Tibial nerve (tissue), 4 donors: ENCODE measurements at places on chromosomes 11 and 22.

DNA sequence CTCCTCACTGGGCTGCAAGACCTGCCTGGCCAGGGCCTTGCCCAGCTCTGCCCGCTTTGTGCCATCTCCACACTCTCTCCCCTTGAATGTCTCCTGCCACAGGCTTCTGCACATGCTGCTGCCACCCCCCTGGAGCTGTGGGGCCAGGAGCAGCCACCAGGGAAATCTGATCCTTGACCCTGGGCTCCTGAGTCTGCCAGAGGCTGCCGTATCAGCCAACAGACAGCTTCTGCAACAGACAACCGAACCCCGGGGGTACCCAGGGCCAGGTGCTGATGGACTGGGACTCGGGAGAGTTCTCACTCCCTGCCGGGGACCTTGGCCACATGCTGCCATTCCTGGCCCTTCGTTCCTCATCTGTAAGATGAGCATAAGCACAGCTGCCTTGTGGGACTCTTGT is 3.3 kb upstream of the PPARA start:
- DNase-seq, result no peak

DNA sequence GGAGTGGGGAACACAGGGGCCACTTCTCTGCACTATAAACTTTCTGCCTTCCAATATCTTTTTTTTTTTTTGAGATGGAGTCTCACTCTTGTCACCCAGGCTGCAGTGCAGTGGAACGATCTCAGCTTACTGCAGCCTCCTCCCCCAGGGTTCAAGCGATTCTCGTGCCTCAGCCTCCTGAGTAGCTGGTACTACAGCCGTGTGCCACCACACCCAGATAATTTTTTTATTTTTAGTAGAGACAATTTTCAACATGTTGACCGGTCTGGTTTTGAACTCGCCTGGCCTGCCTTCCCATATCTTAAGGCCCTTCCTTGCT is 1.7 kb downstream of the SLC3A2 start:
- DNase-seq, result no peak

DNA sequence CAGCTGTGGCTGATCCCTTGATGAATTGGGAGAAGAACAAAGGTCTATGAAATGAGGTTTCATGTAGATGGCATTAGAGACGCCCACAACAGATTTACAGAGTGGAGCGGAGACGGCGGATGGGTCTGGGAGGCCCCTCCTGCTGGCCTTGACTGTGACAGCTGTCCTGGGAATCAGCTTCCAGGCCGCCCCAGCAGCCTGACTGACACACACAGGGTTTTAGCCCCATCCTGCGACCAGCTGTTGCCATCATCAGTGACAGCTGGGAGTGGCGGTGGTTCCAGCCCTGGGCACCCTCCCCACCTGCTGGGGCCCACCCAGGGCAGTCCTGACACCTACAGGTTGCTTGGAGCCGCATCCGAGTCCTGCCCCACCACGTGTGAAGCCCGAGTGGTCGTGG is 64.0 kb upstream of the PPP6R3 start:
- DNase-seq, result no peak

- no peak for DNase-seq
Observed at GRCh38 chr11:78730267-78730824, 155.7 kb upstream of the NARS2 start.

DNA sequence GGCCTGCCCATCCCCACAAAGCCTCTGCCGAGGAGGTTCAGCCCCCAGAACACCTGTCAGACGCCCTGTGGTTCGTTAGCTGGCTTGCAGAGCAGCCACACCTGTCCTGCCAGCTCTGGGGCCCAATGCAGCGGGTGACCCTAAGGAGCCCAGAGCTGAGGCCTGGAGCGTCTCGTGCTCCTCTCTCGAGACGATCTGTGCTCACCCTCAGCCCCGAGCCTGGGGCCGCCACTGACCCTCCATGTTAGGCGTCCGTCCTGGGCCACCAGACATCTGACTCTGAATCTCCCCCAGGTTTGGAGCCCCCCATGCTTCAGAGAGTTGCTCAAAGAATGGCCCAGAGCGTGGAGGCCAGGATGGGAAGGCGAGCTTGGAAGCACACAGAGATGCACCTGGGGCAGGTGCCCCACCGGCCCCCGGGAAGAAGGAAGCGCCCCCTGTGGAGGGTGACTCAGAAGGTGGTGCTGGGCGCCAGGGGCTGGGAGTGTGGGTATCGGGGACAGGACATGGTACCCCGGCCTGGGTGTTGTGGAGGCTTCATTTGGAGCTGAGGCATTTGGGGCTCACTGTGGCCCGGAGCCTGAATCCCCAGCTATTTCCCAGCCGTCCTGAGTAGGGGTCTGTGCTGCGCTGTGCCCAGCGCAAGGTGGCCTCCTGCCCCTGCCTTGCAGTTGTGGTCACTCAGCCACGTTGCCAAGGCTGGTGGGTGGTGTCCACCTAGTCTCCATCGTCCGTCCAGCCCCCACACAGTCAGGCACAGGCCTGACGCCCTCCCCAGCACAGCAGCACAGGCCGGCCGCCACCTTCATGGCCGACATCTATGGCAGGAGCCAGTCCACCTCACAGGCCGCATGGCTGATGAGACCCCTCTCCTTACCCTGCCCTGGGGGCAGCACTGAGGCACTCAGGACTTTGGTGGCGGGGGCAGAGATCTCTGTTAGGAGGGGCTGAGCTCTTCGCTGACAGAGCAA is 36.2 kb downstream of the SBF1 start:
- DNase-seq, result no peak

DNA sequence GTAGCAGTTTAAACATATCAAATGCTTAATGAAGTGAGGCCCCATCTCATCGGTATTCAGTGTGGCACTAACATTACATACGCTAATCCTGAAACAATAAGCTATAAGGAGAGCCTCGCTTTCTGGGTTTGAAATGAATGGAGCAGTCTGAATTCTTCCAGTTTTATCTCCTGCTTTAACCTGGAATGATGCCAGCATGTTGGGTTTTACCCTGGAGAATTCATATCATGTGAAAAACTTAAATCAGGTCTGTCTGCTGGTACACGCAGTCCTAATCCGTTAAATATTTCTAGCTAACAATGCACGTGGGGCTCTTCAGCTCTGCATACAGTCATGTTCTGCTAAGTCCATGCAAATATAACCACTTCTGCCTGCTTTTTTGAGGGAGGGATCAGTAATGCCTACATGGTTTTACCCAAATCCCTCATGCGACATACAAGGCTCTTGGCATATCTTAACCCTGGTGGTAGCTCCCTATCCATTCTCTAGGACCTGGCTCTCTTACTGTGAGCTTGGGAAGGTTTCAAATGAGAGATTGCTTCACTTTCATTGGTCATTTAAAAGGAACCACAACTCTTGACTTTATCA is 92.7 kb downstream of the COMMD9 start:
- no peak for DNase-seq

GRCh38 chr22:17954860-17955587 is 69.3 kb downstream of the MICAL3 start:
- no peak for DNase-seq

GRCh38 chr11:65615950-65616574 is 486 bp downstream of the PCNX3 start:
- DNase-seq, result no peak

GRCh38 chr11:107564877-107565218 is 687 bp downstream of the ALKBH8 start:
- no peak for DNase-seq

DNA sequence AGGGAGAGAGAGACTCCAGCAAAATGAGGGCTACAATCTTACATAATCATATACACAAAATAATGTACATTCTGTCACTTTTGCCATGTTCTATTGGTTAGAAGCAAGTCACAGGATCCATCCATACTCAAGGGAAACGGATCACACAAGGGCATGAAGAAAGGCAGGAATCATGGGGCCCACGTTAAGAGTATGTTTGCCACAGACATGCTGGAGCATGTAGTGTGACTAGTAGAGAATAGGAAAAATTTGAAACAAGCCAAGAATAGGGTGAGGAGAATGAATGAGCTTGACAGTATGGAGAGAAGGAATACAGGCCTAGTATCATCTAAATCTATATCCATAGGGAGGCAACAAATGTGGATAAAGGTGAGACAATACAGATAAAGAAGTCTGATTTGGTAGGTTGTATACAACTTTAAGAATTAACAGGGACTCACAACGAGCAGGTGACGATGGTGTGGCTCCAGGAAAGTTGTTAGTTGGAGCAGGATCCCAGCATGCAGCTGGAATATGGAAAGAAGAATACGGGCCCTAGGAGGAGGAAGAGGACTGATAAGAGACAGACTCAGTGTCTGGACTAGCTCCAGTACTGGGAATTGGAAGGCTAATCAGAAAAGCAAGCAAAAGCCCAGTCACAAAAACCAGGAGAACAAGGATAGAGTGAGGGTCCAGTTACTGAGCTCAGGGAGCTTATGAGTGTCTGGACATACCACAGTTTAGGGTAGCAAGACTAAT is 301.7 kb upstream of the PITPNB start:
- no peak for DNase-seq

DNA sequence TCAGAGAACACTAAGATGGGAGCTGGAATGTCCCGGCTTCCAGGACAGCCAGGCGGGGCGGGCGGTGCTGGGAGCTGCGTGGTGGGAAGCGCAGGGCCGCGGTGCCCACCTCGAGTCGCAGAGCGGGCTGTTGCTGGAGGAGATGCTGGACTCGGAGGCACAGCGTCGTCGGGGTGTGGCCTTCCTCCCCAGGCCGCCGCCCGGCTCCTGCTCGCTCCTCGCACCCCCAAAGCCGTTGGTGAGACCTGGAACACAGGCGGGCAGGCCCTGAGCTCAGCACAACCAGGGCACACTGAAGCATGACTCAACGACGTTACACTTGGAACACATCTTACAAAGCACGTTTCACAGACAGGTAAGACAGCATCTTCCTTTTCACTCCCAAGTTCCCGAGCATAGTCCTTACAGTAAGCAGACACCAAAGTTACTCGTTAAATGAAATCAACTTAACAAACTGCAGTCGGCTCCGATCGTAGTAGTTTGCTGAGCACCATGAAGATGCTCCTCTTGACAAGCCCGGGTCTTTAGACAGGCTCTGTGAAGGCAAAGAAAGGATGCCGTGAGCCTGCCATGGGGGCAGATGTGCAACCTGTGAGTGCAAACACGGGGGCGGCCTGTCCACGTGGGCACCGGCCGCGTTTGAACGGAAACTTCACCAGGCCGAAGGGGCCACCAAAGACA is 50.0 kb downstream of the BRD1 start:
- no peak for DNase-seq

DNA sequence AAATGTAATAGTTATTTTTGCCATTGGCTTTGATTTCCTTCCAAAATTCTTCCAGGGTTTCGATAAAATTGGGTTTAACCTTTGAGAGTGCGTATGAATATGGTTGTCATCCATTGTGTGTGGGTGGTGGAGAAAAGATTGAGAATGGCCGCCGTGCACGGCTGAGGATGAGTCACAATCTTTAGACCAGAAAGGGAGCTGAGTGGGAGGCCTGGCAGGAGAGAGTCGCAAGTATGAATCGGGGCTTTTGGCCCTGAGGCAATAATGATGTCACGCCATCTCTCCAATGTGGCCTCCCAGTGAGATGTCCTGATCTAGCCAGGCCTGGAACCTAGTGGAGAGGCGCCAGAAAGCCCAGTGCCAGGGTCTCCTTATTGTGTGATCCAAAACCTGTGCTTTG is 33.1 kb upstream of the SMPD1 start:
- no peak for DNase-seq

- DNase-seq, result peak; percentile 50
Observed at GRCh38 chr22:21942407-21943343, 10.0 kb downstream of the PPM1F start.

DNA sequence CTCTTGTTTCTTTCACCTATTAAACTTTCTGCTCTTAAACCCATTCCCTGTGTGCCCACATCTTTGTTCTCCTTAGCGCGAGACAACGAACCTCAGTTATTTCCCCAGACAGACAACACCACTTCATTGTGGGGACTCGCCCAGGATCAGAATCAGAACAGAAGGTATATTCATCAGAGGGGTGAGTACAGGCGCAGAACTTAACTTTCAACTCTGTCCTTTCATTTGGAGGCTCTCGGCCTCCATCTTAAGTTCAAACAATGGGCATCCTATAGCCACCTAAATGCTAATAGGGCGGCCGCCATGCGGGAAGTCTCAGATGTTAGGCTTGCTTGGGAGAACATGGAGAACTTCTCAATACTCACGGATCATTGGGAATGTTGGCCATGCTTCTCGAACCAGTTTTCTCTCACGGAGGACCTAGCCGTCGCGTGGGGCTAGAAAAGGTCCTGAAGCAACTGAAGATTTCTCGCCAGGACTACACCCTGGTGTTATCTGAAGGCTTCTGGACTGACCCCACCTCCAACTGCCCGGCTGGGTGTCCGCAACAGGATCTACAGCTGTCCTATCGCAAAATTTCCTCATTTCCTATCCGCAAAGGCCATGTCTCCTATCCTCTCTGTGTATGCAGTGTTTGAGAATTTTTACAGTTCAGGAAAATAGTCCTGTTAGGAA is 13.4 kb upstream of the HYLS1 start:
- DNase-seq, result no peak

- DNase-seq, result no peak
Observed at GRCh38 chr11:107757661-107758060, 45.8 kb upstream of the SLN start.

- DNase-seq, result no peak
Observed at GRCh38 chr11:39817241-39817640, 1642.2 kb downstream of the LRRC4C start.

GRCh38 chr22:18970176-18970947 is 34.3 kb upstream of the PRODH start:
- no peak for DNase-seq

DNA sequence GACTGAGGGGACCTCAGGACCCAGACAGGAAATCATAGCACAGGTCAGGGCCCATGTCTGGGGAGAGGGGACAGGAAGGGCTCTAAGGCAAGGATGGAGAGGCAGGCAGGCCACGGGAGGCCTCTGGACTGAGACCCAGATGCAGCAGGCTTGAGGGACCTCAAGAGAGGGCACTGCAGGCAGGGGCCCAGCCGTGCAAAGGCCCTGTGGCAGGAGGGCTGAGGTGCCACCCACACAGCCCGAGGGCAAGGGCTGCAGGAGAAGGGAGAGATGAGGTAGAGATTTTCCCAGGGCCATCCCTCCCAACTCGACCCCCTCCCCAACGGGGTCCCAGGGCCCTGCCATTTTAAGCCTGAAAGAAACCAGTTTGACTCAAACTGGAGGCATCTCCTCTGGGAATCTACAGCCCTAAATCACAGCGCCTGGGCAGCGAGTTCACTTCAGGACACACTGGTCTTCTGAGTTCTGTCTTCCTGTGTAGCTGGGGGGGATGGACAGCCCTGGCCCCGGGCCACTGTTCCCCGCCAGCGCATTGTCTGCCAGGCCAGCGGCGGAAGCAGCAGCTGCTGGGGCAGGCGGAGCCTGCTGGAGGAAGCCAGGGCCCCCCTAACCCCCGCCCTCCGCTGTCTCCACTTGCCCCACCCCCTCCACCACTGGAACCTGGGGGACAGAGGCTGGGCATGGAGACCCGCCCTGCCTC is 20.3 kb upstream of the WNT7B start:
- peak; percentile 84 for DNase-seq

- no peak for DNase-seq
Observed at GRCh38 chr11:13883042-13883441, 79.5 kb upstream of the SPON1 start.

- peak; percentile 35 for DNase-seq
Observed at GRCh38 chr11:9459667-9460321, 1.0 kb upstream of the ZNF143 start.

GRCh38 chr11:96260067-96260511 is 82.9 kb downstream of the MAML2 start:
- no peak for DNase-seq

GRCh38 chr11:106369224-106369623 is 291.8 kb downstream of the AASDHPPT start:
- no peak for DNase-seq
